Foreskin melanocyte (primary cell): ENCODE measurements at places on chromosomes 2 and 18.
A peak's percentile ranks its signal among the peaks of the same experiment; 100 is the strongest.

DNA sequence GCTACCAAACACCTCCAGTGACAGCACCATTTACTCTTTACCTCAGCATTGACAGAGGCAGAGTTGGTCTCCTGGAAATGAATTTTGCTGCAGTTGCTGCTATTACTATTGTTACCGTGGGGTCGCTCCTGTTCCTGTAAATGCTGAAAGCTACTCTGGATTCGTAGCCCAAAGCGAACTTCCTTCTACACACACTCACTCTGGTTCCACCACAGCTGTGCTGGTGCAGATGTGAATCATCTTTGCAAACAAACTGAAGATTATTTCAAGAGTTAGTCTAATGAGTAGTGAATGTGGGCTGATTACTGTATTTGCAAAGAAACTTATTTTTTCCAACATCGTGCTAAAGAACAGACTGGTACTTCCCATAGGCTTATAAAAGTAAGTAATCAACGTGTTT, 304.0 kb downstream of the LPIN1 start:
- DNase-seq: no peak

DNA sequence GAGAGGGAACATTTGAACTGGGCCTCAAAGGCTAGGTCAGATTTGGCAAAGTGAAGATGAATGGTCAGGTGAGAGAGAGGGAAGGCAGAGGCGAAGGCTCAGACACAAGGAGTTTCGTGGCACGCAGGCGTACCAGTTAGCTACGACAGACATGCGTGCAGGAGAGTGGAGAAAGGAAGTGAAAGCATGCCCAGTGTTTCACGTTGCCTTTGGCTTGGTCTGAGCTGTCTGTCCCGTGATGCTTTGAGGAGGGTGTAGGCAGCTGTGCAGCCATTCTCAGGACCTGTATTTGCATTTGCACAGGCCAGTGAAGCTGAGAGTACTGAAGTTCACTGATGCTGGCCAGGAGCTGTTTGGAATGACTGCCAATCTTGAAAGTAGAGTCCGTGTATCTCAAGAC, 69.5 kb downstream of the HNRNPLL start:
- no peak for DNase-seq

GRCh38 chr2:52884761-52885352, 882.7 kb upstream of the CHAC2 start:
- DNase-seq: no peak

DNA sequence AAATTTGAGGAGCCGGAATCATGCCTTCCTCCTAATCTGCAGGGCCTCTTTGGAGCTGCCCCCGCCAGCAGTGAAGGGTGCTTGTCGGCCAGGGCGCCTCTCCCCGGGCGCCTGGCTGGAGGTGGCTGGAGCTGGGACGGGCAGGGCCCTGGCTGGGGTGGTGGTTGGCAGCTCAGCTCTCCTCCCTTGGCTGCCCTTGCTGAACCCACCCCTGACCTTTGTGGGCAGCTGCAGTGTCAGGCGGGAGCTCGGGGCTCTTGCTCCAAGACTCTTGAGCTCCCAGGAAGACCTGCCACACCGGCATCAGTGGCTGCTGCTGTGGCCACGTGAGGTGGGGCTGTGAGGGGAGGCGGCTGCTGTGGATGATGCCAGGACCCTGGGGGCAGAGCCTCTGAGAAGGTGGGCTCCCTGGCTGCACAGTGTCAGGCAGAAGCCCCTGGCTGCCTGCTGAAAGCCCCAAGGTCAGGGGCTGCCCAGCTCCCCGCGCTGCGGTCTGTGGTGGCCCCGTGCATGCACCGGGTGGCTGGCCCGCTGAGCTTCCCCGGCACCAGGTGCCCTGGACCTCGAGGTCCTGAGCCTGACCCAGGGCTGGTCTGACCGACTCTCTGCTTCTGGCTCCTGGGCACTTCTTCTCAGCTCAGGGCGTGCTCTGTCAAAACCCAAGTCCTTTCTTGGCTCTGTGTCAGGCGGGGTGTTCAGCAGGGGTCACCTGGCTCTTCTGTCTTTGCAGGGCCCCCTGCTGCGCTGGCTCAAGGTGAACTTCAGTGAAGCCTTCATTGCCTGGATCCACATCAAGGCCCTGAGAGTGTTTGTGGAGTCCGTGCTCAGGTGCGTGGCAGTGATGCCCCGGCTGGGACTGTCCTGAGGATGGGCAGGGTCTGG, 34.5 kb downstream of the PDIA6 start:
- DNase-seq: no peak

GRCh38 chr2:189179570-189179950, at the start of gene COL5A2:
Gene COL5A2 (minus strand): TSS chr2:189179761. CDS start chr2:189179604, 157 bp downstream.
- DNase-seq: peak; percentile 80

- peak; percentile 23 for DNase-seq
These were observed 158.1 kb downstream of the TANC1 start for GRCh38 chr2:159126432-159127022.

GRCh38 chr18:50578030-50578429, 18.1 kb downstream of the MAPK4 start:
- DNase-seq: no peak

- no peak for DNase-seq
These were observed 1.0 kb upstream of the ANKRD62 start for GRCh38 chr18:12092398-12093229.

GRCh38 chr2:95041824-95042442, 16.4 kb downstream of the MAL start:
- no peak for DNase-seq

GRCh38 chr2:83633423-83633822, 825.7 kb downstream of the SUCLG1 start:
- no peak for DNase-seq

- no peak for DNase-seq
These were observed 7.8 kb upstream of the RAB31 start for GRCh38 chr18:9700261-9700796.

DNA sequence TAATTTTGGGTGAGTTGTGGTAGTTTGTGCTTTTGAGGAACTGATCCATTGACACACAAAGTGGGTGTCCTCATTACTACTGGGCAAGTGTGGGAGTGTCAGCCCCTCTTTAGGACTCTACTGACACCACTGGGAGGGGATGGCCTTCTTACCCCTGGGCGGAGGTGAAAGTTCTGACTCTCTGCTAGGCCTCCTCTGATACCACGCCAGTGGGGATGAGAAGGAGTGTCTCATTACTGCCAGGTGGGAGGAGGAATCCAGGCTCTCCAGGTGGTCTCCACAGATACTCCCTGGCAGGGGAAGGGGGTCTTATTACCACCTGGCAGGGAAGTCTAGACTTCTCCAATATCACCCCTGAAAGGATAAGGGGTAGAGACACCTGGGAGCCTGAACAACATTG, 9.1 kb downstream of the LCLAT1 start:
- no peak for DNase-seq
